Epithelial cell of proximal tubule (primary cell): ENCODE measurements at places on chromosomes 5 and 9.

DNA sequence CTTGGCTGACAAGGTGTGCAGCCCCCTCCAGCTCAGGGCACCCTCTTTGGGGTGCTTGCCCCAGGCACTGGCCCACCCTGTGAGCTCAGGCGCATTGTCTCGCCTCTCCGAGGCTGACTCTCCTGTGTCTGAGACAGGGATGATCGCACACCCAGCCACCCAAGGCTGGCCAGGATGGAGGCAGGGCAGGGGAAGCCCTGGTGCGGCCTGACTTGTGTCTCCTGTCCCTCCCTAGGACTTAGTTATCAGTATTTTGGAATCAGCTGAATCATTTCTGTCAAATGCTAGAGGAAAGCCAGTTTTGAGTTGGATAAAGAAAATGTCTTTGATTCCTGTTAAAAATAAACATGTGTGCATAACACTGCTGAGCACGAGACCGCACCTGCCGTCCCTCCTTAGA is 2.5 kb upstream of the DBH start:
- DNase-seq, result no peak

GRCh38 chr9:34001298-34001697 is 47.4 kb downstream of the UBAP2 start:
- DNase-seq, result no peak

GRCh38 chr5:139282197-139282557 is 11.4 kb upstream of the MATR3 start:
- no peak for DNase-seq

GRCh38 chr5:163653526-163653925 is 148.1 kb downstream of the MAT2B start:
- DNase-seq, result no peak

DNA sequence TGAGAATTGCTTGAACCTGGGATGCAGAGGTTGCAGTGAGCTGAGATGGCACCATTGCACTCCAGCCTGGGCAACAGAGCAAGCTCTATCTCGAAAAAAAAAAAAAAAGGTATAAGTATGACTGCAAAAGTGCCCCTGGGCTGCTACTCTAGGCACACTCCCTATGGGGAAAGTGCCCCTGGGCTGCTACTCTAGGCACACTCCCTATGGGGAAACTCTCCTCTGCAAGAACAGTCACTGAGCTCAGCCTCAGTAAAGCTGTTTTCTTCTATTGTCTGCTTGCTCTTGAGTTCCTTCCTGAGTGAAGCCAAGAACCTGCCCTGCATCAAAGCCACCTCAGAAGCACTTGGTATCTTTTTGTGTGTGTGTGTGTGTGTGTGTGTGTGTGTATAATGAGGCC is 20.9 kb upstream of the TENT2 start:
- DNase-seq, result no peak

DNA sequence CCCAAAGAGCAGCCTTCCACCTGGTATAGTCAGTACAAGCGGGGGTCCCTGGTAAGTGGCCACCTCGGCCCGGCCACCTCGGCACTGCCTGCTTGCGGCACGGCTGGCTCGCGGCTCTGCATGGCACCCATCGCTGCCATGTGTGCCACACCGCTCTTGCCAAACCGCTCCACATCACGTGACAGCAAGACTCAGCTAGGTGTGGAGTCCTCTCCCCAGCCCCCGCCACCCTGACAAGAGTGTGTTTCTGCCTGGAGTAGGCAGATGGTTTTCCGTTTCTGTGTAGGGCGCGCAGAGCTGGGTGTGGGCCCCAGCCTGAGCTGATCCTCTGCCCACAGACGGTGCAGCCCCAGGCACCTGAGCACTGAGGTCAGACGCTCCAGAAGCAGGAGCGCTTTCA is 50.5 kb upstream of the FCN2 start:
- DNase-seq, result no peak

DNA sequence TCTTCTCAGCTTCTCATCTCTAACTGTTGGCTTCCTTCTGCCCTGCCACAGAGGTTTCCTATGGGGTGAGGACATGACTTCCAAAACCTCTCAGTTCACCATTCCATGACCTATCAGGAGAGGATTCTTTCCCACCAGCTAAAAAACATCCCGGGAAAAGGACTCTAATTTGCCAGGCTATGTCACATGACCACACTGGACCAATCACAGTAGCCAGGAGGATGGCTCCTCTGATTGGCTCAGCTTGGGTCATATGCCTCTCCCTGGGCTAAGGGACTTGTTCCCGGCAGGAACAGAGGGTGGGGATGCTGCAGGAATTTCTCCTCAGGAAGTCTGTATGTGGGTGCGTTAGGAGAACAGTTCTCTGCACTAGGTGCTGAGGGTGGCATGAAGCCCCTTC is 40.3 kb upstream of the XPA start:
- no peak for DNase-seq

DNA sequence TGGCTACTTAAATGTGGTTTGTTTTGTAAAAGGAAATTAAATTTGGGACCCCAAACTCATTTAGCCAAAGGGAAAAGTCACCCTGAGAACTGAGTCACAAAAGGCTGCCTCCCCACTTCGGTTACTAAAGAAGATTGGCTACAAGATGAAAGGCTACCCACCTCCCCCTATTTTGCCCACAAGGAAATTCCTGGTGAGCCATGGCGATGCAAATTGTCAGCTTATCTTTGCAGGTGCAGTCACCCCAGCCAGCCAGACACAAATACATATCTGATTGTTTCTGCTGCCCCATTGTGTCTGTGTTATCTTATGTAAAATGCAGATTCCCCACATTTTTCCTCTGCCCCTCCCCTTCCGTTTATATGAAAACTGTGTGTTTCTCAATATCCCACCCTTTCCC is 8.9 kb downstream of the PAEP start:
- no peak for DNase-seq
